WTC11 (cell line): ENCODE measurements at places on chromosomes 1 and 21. TPM values are rescaled to one million over a fixed set of nuclear protein-coding genes. Genes with fewer than 3 reads are reported as not detected.
A peak's percentile ranks its signal among the peaks of the same experiment; 100 is the strongest.

IL12RB2 gene
- total RNA-seq, result 0.50 to 1.1 TPM (median 0.81 TPM) in 3 replicates

- no peaks in the 10 kb centered on the region for H3K27me3 ChIP-seq
- H3K27ac ChIP-seq, result no peak overlapping the region
- no peaks in the 10 kb centered on the region for H3K36me3 ChIP-seq
- no peak for DNase-seq
- no peak overlapping the region for H3K4me3 ChIP-seq
- H3K4me1 ChIP-seq, result no peaks in the 10 kb centered on the region
These were observed 5.7 kb downstream of the IL23R start for GRCh38 chr1:67171978-67172377.

GRCh38 chr1:155136748-155137147 lies 1.1 kb downstream of the SLC50A1 start:
- peak overlapping the region; percentile 79 for H3K27ac ChIP-seq
- peaks cover 11% of the 10 kb centered on the region for H3K27me3 ChIP-seq
- peaks cover 15% of the 10 kb centered on the region for H3K4me1 ChIP-seq
- DNase-seq, result no peak
- H3K4me3 ChIP-seq, result peak overlapping the region; percentile 96

GRCh38 chr1:15958793-15959192 lies 17.1 kb downstream of the ZBTB17 start:
- peak overlapping the region; percentile 8; the same call in 1 of the 2 replicates for H3K27ac ChIP-seq
- peaks cover 47% of the 10 kb centered on the region for H3K4me1 ChIP-seq
- no peak for DNase-seq
- no peaks in the 10 kb centered on the region for H3K36me3 ChIP-seq

DNA sequence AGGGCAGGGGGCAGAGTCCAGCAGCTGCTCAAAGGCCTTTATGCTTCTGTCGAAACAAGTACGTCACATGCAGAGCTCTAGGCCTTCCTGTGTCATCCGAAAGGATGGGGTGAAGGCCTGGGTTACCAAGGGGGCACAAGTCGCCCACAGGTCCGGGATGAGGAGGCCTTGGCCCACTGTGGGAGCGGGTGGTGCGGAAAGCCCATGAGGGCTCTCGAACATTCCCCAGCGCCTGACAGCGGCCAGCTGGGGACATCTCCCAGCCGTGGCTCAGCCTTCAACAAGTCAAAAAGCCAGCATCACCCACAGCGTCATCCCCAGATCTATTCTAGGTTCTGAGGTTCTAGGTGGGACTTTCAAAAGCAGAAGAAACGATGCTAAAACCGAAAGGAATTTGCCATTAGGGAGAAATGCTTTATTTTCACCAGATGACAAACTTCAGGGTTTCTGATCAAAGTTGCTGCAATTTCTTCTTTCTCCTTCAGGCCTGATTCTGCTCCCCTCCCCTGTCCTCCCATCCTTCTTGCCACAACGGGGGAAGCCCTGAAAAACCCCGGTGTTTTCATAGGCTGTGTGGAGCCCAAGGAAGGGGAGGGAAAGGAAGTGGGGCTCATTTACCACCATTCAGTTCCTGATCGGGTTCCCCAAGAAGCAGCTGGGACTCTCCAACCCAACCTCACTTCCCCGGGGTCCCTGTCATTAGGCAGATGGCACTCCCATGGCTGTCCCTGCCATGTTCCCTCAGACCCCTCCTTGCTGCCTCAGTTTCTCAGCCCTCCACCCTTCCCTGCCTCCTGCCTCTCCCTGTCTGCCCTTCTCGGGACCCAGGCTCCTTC lies 17.6 kb downstream of the GPR137B start:
- no peak overlapping the region for H3K27ac ChIP-seq
- no peak for DNase-seq
- H3K4me3 ChIP-seq, result no peak overlapping the region
- peaks cover 7% of the 10 kb centered on the region for H3K4me1 ChIP-seq
- peaks cover 7% of the 10 kb centered on the region for H3K27me3 ChIP-seq

GRCh38 chr1:23242414-23242813 lies 25.1 kb upstream of the HTR1D start:
- no peak overlapping the region for H3K4me3 ChIP-seq
- peaks cover 16% of the 10 kb centered on the region for H3K4me1 ChIP-seq
- H3K27me3 ChIP-seq, result no peaks in the 10 kb centered on the region; the same call in 1 of the 2 replicates
- no peaks in the 10 kb centered on the region for H3K36me3 ChIP-seq
- no peak for DNase-seq

GRCh38 chr1:245160741-245161400 lies 6.1 kb downstream of the KIF26B start:
- DNase-seq, result no peak
- H3K27ac ChIP-seq, result no peak overlapping the region
- no peaks in the 10 kb centered on the region for H3K36me3 ChIP-seq
- H3K4me3 ChIP-seq, result no peak overlapping the region

DNA sequence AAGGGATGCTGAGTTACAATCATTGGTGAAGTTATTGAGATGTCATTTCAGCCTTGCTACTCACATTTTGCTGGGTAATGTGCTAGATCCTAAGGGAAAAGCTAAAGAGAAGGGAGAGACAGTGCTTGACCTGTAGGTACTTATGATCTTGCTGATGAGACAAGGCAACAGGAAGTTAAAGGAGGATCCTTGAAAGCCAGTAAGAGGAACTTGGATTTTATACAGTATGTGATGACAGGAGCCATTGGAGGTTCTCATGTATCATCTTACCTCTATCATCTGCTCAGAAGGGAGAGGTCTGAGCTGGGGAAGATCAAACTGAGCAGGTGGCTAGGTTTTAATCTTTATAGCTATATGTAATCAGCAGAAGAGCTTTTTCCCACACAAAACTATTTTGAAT lies 6.3 kb downstream of the APOBEC4 start:
- no peaks in the 10 kb centered on the region for H3K36me3 ChIP-seq
- no peaks in the 10 kb centered on the region for H3K27me3 ChIP-seq
- no peak overlapping the region for H3K27ac ChIP-seq
- no peak for DNase-seq

DNA sequence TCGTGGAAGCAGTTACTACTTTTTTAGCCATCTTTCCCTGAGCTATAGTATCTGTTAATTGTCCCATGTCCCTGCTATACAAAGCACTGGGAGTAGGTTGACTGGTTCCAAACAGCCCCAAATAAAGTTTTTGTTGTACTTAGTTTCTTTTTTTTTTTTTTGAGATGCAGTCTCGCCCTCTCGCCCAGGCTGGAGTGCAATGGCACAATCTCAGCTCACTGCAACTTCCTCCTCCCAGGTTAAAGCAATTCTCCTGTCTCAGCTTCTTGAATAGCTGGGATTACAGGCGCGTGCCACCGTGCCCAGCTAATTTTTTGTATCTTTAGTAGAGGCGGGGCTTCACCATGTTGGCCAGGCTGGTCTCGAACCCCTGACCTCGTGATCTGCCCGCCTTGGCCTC lies 3.3 kb downstream of the NCSTN start:
- no peak overlapping the region for H3K4me3 ChIP-seq
- no peaks in the 10 kb centered on the region for H3K27me3 ChIP-seq
- H3K27ac ChIP-seq, result no peak overlapping the region
